ENCODE measurements at places on chromosomes 2 and 18.
A peak's percentile ranks its signal among the peaks of the same experiment; 100 is the strongest.

GRCh38 chr2:221786297-221786926 lies 214.3 kb upstream of the EPHA4 start:
- DNase-seq: no peak

DNA sequence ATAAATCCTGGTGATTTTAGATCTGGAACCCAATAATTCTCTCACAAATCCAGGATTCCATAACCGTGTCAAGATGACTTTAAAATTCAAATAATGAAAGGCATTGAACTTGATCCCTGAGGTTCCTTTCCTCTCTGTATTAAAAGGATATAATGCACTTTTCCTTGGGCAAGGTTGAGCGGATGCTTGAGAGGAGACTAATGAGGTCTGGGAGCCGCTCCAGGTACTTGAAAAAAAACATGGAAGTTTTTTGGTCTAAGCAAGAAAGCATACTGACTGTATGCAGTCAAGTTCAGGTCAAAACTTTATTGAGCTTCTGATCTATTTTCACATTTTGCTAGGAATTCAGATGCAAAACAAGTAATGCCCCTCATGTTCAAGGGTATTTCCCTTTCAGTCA lies 318.5 kb downstream of the RAD51AP2 start:
- no peak for DNase-seq

DNA sequence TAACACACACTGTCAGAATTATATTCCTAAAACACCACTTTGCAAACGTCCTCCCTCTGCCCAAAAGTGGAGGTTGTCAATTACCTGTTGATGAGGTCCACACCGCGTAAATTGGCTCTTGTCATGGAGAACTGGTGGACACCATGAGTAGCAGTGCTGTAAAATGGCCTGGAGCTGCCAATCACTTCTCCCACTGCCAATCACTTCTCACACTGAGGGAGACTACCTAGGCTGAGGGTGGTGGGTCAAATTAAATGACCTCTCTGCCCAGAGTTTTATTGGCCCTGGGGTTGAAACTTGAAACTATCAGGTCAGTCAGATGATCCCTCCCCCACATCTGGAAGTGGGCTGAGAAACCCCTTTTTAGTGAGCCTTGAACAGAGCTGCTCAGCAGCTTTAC lies 89.6 kb downstream of the SOWAHC start:
- DNase-seq: no peak

DNA sequence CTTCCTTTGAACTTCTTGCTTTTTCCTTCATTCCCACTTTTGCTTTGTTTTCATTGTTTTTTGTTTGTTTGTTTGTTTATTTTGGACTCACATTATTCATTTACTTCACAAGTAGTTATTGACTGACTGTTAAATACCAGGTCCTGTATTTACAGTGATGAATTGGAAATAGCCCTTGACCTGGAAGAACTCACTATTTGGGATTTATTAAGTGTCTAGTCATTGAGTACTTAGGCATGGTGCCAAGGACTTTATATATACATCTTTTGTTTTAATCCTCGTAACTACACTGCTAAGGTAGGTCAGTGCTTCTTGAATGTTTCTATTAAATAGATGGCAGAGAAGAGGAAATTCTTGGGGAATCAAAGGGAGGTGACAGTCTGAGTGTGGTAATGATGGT lies 11.1 kb downstream of the SPOPL start:
- no peak for DNase-seq

- peak; percentile 41 for DNase-seq
These were observed 16.8 kb upstream of the SRBD1 start for GRCh38 chr2:45627911-45628310.

DNA sequence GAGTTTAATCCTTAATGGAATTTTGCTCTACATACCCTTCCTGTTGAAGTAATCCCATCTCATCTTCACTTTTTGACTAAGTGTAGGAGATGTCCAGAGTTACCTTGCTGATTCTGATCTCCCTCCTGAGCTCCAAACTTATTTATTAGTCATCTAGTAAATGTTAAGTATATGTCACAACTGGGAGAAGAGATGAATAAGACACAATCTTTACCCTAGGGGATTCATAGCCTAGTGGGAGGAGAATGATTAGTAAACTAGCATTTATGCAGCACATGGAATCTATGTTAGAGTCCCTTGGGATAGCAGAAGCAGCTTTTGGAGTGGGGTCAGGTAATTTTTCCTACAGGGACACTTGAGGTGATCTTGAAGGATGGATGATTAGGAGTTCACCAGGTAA lies 20.7 kb downstream of the ACVR2A start:
- no peak for DNase-seq

All from adipocyte (in vitro differentiated cells).